ENCODE measurements at places on chromosomes 12 and 14. TPM values are rescaled to one million over a fixed set of nuclear protein-coding genes. Genes with fewer than 3 reads are reported as not detected.

PTPRB gene
- 35.6 TPM for total RNA-seq

RGS6 gene
- total RNA-seq = 5.6 TPM

TCTN1 gene
- 21.5 TPM for total RNA-seq

FOXA1 gene
- 15.9 TPM for total RNA-seq

INTS13 gene
- total RNA-seq = 19.3 TPM

SIX4 gene
- 30.6 TPM for total RNA-seq

SLC4A8 gene
- 1.2 TPM for total RNA-seq

KCNMB4 gene
- 6.1 TPM for total RNA-seq

UNG gene
- total RNA-seq = 30.6 TPM

SDR9C7 gene
- 0.51 TPM for total RNA-seq

GSG1 gene
- total RNA-seq = 1.4 TPM

TMPO gene
- 147 TPM for total RNA-seq

INHBC gene
- total RNA-seq = not detected

ALG10B gene
- 10.3 TPM for total RNA-seq

OVCH1 gene
- total RNA-seq = 0.10 TPM

TSPAN11 gene
- 27.1 TPM for total RNA-seq

RAB5B gene
- 77.1 TPM for total RNA-seq

TAS2R10 gene
- 2.8 TPM for total RNA-seq

CLEC1B gene
- total RNA-seq = not detected

RPL36AL gene
- total RNA-seq = 123 TPM

LGR5 gene
- 2.5 TPM for total RNA-seq

IGF1 gene
- total RNA-seq = 72.9 TPM

TCL1B gene
- not detected for total RNA-seq

STXBP6 gene
- 22.0 TPM for total RNA-seq

BIN2 gene
- 3.8 TPM for total RNA-seq

KCNA5 gene
- total RNA-seq = 3.7 TPM

MMP19 gene
- 1.5 TPM for total RNA-seq

NFE2 gene
- total RNA-seq = 4.3 TPM

NFATC4 gene
- 56.6 TPM for total RNA-seq

SYNE3 gene
- 15.2 TPM for total RNA-seq

ESRRB gene
- 8.0 TPM for total RNA-seq

AQP6 gene
- total RNA-seq = 0.10 TPM

TTC9 gene
- total RNA-seq = 4.2 TPM

MYF5 gene
- total RNA-seq = 48.5 TPM

TAS2R20 gene
- total RNA-seq = 8.2 TPM

MAP3K9 gene
- 6.7 TPM for total RNA-seq

CACNA1C gene
- 6.5 TPM for total RNA-seq

GLIPR1L1 gene
- not detected for total RNA-seq

TMEM179 gene
- total RNA-seq = 0.72 TPM

CCDC91 gene
- 43.0 TPM for total RNA-seq

OTUB2 gene
- total RNA-seq = 0.41 TPM

TAS2R42 gene
- total RNA-seq = not detected

POTEG gene
- not detected for total RNA-seq

HVCN1 gene
- 8.4 TPM for total RNA-seq

PLA2G1B gene
- not detected for total RNA-seq

C12orf54 gene
- not detected for total RNA-seq

CEBPE gene
- total RNA-seq = not detected

MDGA2 gene
- total RNA-seq = 1.0 TPM

SLC10A1 gene
- not detected for total RNA-seq

CLEC2A gene
- not detected for total RNA-seq

TRHDE gene
- 1.8 TPM for total RNA-seq

SMIM41 gene
- total RNA-seq = 0.82 TPM

Measured in tongue (tissue), 3 donors.